ENCODE measurements at places on chromosomes 2 and 18.

DNA sequence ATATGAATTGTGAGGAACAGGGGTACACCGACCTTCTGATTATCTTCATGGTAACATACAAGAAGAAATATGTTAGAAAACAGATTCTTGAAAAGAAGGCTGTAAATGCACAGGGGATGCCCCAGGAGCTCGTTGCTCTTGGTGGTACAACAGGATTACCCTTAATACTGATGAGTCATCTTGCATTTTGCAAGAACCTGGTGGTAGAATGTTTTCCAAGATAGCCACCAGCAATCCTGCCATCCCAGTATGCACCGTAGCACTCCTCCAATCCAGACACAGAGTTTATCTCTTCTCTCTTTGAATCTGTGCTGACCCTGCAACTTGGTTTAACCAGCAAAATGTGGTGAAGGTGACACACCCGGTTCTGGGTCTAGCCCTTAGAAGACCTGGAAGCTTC lies 238.3 kb downstream of the EN1 start:
- DNase-seq: no peak

GRCh38 chr2:239689410-239689809 lies 288.6 kb upstream of the HDAC4 start:
- no peak for DNase-seq

- no peak for DNase-seq
These were observed 133.1 kb downstream of the ADCYAP1 start for GRCh38 chr18:1037776-1038175.

DNA sequence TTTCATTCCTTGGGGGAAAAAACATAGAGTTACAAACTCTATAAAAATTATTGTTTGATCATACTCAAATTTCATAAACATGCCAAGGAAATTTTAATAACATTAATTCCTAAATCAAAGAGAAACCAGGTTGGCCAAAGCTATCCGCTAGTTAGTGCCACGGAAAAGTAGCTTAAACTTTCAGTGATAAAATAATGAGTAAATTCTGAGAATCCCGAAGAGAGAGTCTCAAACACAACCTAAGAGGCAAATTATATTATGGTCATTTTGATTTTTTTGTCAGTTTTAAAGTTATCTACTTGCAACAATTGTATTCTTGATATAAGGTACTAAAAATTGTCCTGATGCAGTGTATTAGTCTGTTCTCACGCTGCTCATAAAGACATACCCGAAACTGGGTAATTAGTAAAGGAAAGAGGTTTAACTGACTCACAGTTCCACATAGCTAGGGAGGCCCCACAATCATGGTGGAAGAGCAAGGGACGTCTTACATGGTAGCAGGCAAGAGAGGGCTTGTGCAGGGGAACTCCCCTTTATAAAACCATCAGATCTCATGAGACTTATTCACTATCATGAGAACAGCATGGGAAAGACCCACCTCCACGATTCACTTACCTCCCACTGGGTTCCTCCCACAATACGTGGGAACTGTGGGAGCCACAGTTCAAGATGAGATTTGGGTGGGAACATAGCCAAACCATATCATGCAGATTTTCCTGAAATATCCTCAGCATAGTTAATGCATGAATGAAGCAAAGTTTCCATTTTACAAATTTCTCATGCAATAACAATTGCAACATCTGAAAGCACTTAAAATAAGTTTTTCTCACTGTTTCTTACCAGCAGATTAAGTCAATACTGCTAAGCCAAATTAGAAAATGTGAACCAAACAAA lies 205.9 kb upstream of the STK17B start:
- DNase-seq: no peak

GRCh38 chr18:28359176-28359575 lies 182.2 kb upstream of the CDH2 start:
- no peak for DNase-seq

- DNase-seq: no peak
These were observed 210.3 kb upstream of the GCFC2 start for GRCh38 chr2:75920859-75921551.

DNA sequence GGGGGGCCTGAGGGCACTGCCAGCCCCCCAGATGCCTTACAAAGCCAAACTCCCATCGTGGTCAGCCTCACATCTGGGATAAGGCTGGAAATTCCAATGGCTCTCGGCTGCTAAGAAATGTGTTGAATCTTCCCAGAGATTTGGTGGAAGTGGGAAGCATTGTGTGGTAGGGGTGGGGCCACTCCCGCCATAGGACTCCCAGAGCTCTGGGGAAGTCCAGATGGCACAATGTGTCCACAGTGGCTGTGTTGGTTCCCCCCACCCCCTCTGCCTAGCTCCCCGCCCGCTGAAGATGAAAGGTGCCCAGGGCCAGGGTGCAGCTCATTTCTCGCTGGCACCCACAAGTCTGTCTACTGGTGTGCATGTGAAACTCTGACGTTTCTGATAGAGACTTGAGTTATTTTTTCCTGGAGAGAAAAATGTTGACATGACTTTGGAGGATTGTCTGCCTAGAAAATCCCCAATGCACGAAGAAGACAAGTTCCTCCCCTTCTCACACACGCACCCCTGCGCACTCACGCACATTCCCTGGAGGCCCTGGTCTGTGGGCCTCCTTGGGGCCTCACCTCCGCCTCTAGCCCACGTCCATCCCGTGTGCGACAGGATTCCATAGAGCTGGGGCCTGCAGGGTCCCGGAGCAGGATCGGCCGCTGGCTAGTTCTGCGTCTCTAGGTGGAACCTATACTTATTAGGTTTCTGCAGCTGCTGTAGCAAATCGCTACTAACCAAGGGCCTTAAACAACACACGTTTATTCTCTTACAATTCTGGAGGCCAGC lies 199.1 kb downstream of the ZFP36L2 start:
- DNase-seq: no peak

DNA sequence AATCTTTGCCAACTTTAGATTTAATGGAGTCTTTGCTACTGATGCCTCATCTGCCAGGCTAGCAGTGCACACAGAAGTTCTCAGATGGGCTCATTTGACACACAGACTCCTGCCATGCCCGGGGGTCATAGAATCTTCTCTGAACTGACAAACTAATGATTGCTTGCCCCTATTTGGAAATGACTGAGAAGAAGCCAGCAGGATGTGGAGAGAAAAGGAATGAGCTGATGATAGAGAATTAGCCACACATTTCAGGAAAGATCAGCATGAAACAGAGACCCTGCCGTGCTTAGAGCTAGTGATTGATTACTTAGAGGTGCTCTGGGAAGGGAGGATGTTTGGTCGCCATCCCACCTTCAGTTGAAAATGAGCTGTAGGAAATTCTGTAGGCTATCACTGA lies 178.5 kb downstream of the TPGS2 start:
- no peak for DNase-seq

DNA sequence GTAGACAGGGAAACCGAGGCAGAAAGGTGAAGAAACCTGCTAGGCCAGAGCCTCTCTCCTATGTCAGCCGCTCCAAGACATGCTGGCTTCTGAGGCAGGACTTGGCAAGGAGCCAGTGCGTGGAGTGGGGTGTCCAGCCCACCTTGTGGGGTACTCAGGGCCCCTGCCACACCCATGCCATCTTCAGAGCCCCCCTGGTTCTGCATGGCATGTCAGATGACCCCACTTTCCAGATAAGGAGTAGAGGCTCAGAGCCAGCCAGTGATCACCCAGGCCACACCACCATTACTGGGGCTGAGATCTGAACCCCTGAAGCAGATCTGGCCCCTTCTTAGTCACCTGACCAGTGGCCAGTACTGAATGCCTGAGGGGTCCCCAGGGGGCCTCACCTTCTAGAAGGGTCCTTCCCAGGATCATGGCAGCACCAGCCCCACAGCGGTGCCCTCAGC lies 14.7 kb downstream of the CROCC2 start:
- DNase-seq: no peak

GRCh38 chr2:186595219-186595618 lies 5.4 kb downstream of the ITGAV start:
- DNase-seq: no peak

DNA sequence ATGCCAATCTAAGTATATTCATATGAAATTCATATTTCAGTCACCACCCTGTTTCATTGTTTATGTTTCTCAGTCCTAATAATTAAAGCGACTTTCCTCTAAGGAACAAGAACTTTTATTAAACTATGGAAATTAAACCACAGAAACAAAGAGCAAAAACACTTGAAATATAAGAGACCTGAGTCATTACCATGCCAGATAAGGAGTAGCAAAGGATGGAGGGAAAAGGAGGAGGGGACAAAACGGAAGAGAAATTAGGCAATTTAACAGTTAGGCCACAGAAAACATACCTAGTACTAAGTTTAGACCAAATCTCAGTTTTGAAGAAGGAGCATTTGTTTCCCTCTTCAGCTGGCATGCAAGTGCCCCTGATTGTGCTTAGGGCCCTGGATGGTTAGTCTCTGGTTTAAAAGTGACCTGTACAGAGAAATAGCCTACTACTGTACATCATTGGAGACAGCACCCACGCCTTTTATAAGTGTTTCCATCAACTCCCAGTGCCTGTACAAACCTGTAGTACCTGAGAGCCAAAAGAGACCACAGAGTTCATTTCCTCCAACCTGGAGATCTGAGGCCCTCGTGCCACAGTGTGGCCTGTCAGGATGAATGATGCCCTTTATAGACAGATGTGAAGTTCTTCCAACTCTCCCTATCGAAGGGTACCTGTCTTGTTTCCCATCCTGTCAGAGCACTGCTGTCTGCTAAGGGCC lies 74.5 kb downstream of the SPATS2L start:
- no peak for DNase-seq

All from central memory CD4-positive, alpha-beta T cell (primary cell).